Psoas muscle (tissue), 8 donors: ENCODE measurements at places on chromosomes 13 and 19.

GRCh38 chr19:11142528-11143171 is 12.9 kb downstream of the SPC24 start:
- DNase-seq, result peak; percentile 93

GRCh38 chr13:111161601-111162600 is 46.8 kb downstream of the ARHGEF7 start:
- DNase-seq, result no peak

DNA sequence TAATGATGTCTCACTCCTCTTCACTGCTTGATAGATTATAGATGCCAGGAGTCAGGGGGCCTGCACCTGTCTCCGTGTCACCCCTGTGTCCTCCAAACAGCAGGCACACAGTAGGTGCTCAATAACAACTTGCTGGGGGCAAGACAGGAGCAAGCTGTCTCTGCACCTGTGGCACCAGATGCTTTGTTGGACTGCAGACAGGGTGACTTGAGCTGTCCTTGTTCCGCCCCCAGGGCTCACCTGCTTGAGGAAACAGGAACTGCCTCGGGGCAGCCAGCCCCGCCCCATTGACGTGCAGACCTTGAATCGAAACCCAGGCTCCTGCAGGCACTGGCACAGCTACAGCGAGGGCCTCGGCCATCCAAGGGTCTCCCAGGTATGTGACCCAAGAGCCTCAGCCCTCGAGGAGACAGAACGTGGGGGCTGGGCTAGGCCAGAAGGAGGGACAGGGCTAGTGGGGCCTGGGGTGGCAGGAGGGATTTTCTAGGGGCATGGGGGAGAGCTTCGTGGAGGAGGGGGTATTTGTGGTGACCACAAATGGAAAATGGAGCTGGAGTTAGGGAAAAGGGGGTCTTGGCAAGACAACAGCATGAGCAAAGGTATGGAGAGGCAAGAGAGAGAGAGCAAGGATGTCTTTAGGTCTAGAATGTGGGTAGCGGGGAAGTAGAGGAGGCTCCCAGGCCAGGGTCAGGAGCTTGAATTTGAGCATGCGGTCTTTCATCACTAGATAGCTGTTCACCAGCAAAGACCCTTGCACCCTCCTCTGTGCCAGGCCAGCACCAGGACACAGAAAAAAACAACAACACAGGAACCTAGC is at the start of gene HSH2D:
Gene HSH2D (plus strand): TSS at position 287 of the 817 bp plus-strand sequence. CDS start 5,066 bp downstream, outside the sequence.
- peak; percentile 30 for DNase-seq

- DNase-seq, result no peak
Observed at GRCh38 chr13:40755082-40755700, 15.8 kb downstream of the MRPS31 start.
